HFFc6 (cell line): ENCODE measurements at places on chromosomes 5 and 9. TPM values are rescaled to one million over a fixed set of nuclear protein-coding genes. Genes with fewer than 3 reads are reported as not detected.

DNA sequence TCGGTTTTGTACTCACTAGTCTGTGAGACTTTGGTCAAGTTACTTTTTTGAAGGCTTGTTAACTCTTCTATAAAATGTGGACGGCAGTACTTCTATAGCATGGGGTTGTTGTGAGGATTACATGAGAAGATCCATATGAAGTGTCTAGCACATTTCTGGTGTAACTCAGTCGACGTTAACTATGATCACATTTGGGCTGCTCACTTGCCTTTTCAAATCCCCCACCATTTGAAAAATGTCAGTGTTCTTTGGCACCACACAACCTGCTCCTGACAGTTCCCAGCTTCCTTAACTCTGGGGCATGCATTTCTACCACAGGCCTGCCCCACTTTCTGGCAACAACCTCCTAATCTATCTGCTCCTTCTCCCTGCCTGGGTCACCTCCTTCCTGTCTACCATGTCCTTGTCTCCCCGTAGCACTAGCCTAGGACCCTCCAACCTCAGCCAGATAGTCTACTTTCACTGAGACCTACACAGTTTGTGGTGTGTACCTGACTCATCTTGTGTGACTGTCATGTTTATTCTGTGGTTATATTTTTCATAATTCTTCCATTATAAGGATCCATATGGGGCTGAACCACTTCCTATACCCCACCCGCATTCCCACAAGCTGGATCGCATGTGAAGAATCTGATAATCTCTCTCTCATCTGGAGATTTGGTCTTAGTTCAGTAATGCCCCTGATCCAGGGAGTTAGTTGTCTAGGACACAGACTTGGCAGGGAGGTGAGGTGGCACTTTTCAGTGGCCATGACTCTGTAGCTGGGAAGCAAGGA lies 30.2 kb upstream of the BASP1 start:
- peak; percentile 19 for DNase-seq

- peak; percentile 45 for DNase-seq
Measured at GRCh38 chr5:72556351-72557166, 49.3 kb upstream of the ZNF366 start.

- DNase-seq = no peak
Measured at GRCh38 chr5:1793301-1793740, 6.3 kb downstream of the MRPL36 start.

GRCh38 chr5:132766806-132767055 lies 10.3 kb downstream of the SEPTIN8 start:
- no peak for DNase-seq

DNA sequence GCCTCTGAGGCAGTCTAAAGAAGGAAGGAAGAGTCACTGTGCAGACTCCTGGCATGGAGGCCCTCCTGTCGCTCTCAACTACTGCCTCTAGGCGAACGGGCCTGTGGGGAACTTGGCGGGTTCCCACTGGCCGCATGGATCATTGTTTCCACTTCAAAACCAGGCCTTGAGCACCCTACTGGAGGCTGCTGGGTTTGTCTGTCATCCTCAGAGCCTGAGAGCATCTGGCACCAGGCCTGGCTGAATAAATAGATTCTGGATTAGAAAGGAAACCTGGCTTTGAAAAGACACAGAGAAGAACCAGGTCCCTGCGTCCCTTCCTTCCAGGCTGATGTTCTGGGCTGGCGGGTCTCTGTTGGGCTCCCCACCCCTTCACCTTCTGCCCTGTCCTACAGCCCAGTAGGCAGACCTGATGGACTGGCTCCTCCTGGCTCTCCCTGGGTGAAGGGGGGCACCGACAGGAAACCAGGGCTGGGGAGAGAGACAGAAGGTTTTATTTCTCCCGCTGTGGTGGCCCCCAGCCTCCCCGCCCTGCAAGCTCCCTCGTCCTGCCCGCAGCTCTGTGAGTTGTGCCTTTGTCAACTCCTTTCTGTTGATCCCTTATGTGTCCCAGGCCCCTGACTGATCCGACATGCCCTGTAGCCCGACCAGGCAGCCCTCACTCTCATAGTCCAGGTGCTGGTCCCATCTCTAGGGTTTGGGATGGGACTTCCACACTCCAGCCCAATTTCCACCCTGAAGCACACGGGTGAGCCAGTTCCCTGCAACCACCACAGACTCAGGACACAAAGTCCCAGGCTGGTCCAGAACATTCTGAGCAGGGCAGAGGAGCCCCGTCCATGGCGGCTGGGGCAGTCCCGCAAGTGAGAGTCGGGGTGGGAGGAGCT lies 50.1 kb downstream of the ADAMTS2 start:
- DNase-seq = peak; percentile 61

- peak; percentile 99 for DNase-seq
Measured at GRCh38 chr5:142644640-142645361, 41.1 kb downstream of the FGF1 start.

DNA sequence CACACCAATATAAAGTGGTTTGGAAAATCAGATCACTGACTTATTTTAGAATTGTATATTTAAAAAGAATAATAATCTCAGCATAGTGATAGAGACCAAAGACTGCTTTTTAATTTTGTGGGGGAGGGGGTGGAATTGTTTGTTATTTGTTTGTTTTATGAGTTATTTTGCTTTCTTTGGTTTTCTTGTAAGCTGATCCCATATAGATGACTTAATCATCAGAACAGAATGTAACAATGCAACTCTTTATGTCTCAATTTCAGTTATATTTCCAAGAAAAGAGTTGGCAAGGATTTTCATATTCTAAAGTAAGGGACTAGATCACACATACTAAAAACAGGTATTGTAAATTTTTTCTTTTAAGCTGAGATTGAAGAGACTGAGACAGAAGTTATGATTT lies 984.9 kb downstream of the TLE4 start:
- DNase-seq = no peak

The FANCC gene
- 3.5 and 5.3 TPM in 2 replicates for total RNA-seq

The GABRA6 gene
- not detected in 2 replicates for total RNA-seq

The C9orf43 gene
- total RNA-seq = 0.34 and 0.65 TPM in 2 replicates

The SCGB3A2 gene
- not detected in 3 replicates for total RNA-seq
